Activated T-helper 17 cell treated with anti-CD3 and anti-CD28 coated beads, Interleukin-2, amount 50 U/mL, for 72 hours (primary cell): ENCODE measurements at places on chromosomes 16 and 17. TPM values are rescaled to one million over a fixed set of nuclear protein-coding genes. Genes with fewer than 3 reads are reported as not detected.

The SLC2A4 gene
- total RNA-seq, result not detected

GRCh38 chr17:74176546-74177001 lies 26.9 kb upstream of the RPL38 start:
- ATAC-seq, result peak; percentile 56

- peak; percentile 34 for ATAC-seq
Measured at GRCh38 chr17:75289832-75290337, 652 bp upstream of the SLC25A19 start.

DNA sequence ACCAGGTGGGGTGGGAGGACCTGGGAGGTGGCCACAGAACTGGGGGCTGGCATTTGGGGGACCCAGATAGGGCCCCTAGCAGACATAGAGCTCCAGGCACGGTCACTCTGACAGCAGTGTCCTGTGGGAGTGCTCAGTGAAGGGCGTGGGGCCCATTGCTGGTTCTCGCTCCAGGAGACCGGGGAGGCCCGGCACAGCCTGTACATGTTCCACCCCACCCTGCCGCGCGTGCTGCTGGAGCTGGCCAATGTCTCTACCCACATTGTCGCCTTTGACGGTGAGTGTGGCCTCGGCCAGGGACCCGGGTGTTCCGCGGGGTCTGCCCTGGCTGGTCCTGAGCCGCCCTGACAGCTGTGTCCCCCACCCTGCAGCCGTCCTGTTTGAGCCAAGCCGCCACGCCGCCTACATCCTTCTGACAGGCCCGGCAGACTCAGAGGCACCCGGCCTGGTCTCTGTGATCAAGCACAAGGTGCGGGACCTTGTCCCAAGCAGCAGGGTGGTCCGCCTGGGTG lies 11.2 kb downstream of the RGS11 start:
- no peak for ATAC-seq

DNA sequence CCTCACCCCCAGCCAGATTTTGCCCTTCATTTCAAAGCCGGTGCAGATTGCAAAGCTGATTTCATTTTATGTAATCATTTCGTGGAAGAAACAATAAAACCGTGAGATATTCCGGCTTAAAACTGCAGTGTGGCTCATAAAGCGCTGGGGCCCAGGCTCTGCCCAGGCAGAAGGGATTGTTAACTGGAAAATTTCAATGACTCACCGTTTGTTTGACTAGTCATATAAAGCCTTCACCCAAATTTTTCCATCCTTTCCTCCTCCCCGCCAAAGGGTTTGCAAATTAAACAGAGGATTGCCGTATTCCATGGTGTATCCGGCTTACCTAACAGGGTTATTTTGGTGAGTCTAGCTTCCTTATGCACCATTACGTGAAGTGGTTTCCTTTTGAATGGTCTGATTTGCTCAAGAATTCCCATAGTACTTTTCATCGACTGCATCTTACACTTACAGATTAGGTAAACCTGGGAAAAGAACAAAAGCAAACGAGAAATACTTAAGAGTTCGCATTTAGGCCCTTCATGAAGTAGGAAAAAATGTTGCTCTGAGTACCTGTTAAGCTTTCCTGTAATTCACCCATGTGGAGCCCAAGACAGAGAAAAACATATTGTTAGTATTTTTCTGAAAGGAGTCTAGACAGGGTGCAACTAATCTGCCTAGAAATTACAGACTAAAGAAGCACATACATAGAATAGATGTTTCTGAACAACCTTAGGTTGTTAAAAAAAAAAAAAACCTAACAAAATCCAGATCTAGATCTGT lies 949 bp upstream of the GSPT1 start:
- no peak for ATAC-seq

GRCh38 chr16:16041196-16041892 lies 91.9 kb downstream of the ABCC1 start:
- ATAC-seq, result no peak

DNA sequence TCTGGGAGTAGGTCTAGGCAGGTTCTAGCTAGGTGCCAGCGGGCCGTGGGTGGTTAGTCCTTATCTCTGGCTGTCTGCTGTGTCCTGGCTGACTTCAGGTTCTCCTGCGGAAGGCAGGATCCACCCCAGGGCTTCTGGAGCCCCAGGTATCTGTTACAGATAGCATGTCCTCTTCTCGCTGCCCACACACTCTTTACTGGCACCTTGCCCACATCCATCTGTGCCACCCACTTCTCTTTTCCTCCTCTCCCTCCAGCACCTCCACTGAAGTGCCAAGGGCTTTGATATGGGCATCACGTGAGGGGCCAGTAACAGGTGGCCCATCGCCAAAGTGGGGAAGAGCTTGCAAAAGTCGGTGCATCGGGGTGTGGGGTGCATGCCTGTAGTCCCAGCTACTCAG lies 4.6 kb upstream of the MPP2 start:
- no peak for ATAC-seq

- no peak for ATAC-seq
Measured at GRCh38 chr17:233473-233941, 52.1 kb upstream of the DOC2B start.

DNA sequence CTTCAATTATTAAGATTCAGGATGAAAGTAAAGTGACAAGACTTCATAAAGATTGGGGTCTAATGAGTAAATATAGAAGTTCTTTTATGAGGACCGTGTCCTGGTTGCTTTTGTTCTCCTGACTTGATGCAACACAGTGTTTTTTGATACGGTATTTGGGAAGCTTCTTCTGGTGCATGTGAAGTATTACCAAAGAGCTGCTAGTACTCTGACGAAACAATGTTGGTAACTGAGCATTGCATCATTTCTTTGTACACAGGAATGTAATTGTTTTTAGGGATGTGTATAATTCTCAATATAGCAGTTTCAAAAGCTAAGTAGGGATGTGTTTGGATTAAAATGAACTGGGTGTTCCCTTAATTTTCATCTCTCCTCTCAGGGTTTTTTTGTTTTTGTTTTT lies 15.9 kb downstream of the KPNB1 start:
- ATAC-seq, result no peak

DNA sequence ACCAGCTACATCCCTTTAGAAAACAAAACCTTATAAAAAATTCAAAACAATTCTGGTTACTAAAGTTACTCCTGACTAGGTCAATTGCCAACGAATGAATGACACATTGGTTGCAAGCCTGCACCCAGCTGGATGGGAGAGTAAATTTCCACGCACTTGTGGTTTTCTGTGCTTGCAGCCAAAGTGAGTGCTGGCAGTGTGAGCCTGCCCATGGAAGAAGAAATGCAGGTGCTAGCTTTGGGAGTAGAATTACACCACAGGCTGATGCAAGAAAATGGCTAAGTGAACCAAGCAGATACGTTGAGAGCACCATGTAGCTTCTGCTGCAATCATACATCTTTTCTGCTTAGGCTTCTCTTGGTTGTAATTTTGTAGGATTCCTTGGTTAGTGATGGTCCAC lies 74.6 kb downstream of the SYCE1L start:
- no peak for ATAC-seq
